Effector CD4-positive, alpha-beta T cell (primary cell): ENCODE measurements at places on chromosomes 3 and 15.

DNA sequence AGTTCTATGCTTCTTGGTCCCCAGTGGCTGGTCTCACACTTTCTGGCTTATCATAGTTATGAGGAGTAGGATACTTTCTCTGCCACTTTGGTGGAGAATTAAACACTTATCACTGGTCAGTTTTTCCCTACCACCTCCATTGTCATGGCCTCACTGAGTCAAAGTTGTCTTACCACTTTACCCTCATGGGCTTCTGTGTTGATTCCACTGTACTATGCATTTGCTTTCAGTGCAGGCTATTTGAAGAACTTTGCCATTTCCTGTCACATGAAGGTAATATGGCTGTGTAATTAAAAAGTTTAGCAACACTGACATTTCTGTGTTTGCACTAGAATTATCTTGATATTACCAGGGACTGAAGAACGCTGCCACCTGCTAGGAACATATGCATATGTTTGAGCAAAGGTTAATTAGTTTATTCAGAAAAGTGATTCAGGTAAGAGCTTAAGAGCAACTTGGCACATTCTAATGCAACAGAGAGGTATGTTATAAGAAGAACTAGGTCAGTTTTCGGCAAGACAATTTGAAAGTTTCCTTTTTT, 377.3 kb downstream of the PDCD6IP start:
- DNase-seq: no peak

- DNase-seq: no peak
These were observed 31.8 kb downstream of the FSTL1 start for GRCh38 chr3:120418866-120419490.

GRCh38 chr3:172201870-172202236, 162.5 kb downstream of the FNDC3B start:
- DNase-seq: no peak

GRCh38 chr15:26280281-26280680, 417.2 kb upstream of the ATP10A start:
- no peak for DNase-seq

DNA sequence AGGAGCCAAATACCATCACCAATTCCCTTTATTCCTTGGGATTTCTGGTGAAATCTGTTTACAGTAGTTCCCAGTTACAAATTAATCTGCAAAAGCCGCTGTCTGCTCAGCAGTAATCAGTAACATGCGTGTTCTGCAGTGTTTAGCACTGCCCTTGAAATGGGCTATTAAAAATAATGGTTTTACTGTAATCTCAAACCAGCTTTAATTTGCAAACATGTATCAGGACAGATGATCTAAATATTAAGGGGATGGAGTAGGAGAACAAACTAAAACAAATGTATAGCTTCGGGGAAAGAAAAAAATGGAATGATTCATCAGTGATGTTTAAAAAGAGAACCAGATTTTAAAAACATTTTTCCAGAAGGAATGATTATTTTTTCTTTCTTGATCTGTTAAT, 513.2 kb downstream of the MECOM start:
- DNase-seq: no peak

DNA sequence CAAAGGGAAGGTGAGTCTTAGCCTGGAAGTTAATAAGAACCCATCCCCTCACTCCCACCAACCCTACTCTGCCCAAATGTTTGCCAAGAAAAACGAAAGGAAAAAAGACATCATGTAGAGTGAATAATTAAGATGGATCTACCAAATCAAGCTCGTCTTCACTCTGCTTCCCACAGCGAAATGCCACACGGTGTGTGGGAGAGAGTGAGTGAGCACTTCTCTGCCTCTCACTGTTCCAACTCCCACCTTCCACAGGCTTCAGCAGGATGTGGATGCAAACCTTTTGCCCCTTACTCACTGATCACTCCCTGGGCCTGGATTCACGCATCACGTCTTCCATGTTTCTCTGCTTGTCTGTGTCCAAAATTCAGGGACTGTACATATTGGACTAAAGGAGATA, 85.4 kb downstream of the WDR76 start:
- no peak for DNase-seq

DNA sequence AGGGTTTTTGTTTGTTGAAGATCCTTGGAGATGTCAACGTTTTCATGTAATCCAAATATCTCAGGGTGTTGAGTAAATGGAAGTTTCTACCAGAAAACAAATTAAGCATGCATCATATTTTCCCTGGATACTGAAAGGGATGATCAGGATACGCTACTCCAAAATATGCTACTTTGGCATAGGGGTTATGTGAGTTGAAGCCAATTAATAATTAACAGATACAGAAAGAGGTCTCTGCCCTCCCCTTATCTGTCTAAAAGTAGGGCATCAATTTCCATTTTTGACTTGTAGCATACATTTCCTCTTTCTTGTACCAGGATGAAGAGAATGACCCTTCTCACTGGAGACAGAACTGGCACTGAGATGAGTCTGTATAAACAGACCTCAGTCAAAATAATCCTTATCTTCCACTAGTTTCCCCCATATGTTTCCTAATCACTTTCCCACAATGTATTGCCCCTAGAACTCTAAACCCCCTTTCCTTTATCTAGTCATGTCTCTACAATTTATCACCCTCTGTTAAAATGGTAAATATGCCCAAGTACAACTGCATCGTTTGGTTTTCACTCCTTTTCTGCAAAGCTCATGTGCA, 17.4 kb upstream of the ASB14 start:
- DNase-seq: no peak

DNA sequence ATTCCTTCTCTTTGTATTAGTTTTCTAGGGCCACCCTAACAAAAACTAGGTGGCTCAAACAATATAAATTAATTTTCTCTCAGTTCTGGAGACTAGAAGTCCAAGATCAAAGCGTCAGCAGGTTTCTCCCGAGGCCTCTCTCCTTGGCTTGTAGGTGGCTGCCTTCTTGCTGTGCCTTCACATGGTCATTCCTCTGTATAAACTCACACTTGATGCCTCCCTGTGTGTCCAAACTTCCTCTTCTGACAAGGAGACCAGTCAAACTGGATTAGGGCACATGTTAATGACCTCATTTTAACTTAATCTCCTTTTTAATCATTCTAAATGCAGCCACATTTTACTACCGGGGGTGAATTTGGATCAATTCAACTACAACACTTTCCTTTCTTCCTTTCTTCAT, 691.1 kb downstream of the DIPK2A start:
- no peak for DNase-seq

- no peak for DNase-seq
These were observed 1003.9 kb upstream of the EPHA6 start for GRCh38 chr3:95810462-95810861.

- peak; percentile 76 for DNase-seq
These were observed at the start of gene MEX3B for GRCh38 chr15:82045892-82046665. MEX3B (minus strand) TSS chr15:82046018; CDS start chr15:82045705, 313 bp downstream.

DNA sequence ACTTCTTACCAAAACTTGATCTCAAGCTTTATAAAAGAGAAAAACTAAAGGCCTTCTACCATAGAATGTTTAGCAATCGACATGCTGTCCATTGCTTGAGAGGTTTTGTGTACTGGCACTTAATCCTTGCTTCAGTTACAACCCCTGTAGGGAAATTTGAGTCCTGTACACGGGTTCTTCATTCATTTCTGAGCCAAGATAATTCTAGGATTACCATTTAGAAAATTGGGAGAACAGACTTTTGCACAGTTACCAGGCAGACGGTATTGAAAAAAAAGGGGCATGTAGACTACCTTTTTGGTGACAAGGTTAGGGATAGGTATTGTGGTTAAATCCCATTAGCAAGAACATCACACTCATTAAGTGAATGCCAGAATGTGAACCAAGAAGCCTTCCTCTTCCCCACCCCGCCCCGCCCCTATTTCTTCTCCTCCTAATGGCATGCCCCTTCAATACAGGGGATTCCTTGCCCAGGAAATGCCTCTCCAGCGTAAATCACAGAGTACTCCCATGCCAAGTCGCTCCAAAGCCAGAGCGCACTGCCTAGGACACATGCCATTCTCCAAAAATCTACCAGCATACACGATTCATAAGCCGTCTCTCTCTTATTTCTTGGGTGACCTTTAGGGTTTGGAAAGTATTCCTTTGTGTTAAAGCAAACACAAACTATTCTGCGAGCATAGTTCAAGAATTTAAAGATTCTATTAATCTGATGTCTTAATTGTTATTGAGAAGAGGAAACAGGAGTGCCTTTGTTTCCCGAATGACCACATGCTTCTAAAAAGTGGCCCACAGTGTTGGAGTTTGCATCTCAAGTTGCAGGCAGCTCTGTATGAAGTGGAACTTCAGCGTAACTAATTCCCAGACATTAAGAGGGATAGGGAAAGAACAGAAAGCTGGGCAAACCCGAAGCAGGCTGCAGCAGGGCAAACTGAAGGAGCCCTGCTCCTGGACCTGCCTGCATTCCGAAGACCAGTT, 164.0 kb upstream of the NR2F2 start:
- no peak for DNase-seq

- no peak for DNase-seq
These were observed 17.1 kb downstream of the ADCY5 start for GRCh38 chr3:123431658-123432324.

DNA sequence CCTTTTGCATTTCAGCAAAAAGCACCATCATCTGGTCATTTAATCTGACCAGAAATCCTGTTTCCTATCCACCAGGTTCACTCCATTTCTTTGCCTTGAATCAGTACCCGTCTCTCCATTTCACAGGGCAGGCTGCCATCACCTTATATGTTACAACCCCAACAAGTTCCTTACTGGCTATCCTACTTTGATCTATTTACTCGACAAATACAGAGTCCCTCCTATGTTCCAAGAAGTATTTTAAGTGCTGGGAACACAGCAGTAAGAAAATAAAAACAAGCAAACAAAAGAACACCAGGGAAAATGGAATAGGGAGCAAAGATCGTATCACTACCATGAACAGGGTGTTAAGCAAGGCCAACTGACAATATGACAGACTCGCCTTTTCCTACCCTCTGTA, 295.2 kb upstream of the WNT5A start:
- DNase-seq: no peak

- no peak for DNase-seq
These were observed 3.7 kb downstream of the COL7A1 start for GRCh38 chr3:48591436-48591835.

GRCh38 chr15:48778331-48778730, 32.5 kb downstream of the CEP152 start:
- no peak for DNase-seq

- no peak for DNase-seq
These were observed 115.8 kb upstream of the ARHGEF3 start for GRCh38 chr3:56917361-56918110.

DNA sequence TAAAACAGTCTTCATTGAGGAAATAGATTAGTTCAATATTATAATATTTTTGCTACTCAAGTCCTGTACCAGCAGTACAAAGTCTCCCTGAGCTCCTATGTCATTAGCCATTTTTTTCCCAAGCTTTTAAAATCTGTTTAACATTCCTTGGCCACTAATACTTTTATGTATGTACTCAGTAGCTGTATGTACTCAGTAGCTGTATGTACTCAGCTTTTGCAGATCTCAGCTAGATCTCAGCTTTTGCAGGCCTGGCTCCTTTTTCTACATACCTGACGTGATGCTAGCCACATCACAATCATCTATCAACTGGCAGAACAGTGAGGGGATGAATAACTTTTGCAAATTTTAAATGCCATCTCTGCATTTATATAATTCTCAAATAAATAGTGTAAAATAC, 13.8 kb downstream of the SLC9C1 start:
- no peak for DNase-seq

DNA sequence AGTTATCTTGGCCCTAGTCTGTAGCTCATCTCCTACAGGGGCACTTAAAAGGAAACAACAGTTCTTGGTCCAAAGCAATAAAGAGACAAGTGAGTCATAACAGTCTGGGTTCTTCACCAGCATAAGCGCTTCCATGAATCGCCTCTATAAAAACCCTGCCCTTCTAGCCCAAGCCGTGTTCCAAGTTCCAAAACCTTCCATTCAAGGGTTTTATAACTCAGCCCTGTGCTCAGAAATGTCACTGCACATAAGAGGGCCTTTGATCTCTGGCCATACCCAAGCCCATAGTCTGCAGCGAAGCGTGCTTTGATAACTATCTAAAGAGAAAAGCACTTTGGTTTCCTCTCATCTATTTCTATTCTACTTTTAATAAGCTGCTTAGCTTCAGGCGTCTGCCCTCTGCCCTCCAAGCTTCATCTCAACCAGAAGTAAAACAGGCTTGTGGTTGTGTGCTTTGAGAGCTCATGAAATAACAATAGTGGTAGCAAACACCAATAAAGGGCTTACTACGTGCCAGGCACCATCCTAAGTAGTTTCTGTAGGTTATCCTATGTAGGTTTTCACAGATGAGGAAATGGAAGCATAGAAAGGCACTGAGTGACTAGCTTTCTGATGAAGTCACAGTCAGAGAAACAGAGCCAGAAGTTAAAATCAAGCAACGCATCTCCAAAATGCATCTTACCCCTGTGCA, 64.0 kb upstream of the AKAP13 start:
- no peak for DNase-seq

DNA sequence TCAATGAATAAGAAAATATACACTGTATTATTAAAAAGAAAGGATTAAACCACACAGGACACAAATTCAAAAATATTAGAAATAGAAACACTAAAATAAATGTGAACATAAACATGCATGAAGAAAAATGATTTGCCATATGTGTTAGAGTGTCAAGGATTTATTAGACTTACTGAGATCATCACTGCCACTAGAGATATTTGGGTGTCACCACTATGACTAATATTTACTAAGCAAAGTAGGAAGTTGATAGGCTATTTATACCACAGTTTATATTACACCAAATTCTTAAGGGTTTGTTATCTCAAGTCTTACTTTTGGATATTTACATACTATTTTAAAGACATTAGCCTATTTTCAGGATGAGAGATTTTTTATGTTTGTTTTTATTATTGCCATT, 575.0 kb upstream of the SGO1 start:
- no peak for DNase-seq

DNA sequence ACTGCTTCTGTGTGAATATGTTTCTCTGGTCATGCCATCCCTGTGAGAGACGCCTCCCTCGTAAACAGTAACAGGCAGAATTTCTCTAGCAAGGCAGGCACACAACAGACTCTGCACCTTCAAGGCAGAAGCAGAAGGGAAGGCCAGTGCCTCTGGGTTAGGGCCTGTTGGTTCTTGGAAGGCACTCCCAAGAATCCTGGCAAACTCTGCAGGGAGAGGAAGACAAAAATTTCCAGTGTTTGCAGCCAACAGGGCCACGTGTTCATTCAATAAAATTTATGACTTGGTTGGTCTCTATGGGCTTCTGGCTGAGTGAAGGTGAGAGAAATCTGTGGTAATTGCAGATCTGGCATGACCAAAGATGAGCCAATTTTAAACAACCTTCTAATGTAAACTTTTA, 39.3 kb downstream of the NFKBIZ start:
- DNase-seq: no peak

GRCh38 chr15:82803793-82804574, 1.9 kb downstream of the FSD2 start:
- no peak for DNase-seq
